ENCODE measurements at places on chromosomes 13 and 19.

DNA sequence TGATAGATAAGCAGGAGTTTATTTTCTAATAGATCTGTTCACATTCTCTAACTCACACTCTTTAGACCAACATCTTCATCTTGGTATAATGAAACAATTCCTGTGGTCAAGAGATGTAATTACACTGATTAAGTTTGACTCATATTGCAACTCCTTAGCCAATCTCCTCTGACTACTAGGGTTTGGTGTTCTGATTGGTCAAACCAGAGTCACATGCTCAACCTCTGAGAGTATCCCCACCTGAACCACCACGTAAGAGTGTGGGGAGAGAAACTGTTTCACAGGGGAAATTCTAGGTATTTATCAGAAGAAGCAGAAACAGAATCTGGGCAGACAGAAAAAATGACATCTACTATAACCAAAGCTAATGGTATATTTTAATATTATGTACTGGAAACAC, 42.4 kb downstream of the UQCRFS1 start:
- no peak for DNase-seq

DNA sequence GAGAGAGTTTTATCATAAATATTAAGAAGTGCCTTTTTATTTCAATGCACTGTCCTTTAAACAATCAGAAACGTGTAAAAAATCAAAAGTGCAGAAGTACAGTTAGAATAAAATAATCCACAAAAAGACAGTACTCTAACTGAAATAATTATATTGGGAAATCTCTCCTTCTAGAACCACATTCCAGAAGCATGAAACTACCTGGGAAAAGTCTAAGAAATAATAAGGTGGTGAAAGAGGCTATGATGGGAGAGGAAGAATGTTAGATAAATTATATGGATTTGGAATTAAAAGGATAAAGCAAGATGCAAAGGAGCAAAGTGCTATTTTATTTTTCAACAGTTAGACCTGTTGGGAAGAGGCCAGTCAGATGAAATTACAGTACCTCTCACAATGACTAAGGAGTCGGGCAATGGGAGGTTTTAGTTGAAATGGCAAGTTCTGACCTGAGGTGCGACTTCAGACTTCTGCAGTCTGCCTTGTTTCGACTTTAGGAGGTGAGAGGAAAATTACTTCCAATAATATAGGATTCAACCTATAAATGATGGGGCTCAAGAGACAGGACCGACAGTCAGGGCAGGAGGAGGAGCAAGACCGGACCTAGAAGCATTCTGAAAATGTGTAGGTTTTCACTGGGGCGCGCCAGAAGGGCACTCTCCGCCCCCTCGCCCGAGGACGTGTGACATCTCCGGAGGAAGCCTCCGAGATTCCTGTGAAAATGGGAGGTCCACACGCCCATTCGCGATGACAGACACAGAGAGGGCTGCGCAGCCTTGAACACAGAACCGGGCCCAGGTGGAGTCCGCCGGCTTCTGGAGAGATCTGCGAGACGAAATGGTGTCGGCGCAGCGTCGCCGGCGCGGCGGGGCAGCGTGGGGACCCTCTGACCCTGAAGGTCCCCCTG, 717 bp downstream of the SPRYD7 start:
- peak; percentile 12 for DNase-seq

DNA sequence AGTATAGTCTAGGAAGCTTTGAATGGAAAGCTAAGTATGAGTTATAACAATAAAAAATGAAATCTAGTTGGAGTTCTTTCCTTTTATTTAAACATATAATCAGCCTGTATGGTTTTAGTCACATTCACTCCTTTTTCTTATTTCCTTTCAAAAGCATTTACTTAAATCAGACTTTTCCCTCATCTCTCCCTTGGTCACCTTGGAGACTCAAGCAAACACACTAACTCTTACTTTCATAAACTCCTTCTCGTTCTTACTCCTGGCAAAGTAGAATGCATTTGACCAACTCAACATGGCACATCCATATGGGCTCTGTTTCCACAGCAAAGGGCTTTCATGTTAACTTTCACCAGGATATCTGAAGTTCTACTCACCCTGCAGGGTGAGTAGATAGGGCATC, 400.0 kb downstream of the LMO7 start:
- no peak for DNase-seq

- DNase-seq = no peak
Observed at GRCh38 chr19:1129535-1129934, 25.7 kb downstream of the GPX4 start.

DNA sequence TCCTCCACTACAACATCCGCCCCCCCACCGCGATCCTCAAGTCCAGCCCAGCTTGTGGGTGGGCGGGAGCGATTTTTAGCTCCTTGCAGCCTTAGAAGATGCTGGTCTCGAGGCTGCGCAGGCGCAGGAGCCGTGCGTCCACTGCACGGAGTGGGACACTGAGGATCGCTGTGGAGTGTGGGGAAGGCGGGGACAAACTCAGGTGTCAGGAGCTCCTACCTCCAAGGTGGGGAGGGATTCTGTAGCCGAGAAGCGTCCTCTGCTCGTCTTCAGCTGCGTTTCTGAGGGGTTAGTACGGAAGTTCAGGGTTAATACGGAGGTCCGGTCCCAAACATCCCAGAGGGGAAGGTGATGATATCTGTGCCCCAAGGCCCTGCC, at the start of gene RTBDN:
Gene RTBDN (minus strand): TSS at position 14 of the 378 bp plus-strand sequence. CDS start 4,600 bp downstream, outside the sequence.
- DNase-seq = peak; percentile 14

DNA sequence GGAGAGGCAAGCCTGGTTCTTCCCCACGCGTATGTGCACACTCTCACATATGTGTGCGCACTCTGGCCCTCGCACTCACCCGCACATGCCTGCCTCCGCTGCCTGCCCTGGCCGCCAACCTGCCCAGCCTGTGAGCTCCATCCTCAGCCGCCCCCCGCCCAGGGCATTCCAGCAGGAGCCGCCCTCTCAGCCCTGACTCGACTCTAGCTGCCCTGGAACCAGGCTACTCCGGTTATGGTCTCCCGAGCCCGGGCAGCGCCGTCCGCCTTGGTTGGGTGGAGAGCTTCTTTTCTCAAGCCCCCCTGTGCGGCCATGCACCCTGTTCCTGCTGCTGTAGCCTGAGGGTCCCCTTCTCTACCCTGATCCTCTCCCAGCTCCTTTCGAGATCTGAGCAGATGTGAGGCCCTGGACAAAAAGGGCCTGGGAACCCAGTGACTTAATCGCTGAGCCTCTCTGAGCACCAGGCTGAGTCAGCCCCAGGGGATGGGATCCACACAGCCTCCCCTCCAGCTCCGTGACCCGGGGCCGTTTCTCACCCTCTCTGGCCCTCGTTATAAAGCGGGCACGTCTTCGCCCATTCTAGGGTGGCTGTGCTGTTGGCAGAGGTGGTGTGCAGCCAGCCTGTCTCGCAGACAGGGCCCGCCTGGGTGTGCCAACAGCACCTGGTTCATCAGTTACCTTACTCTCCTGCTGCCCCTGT, 191.5 kb downstream of the TEX29 start:
- DNase-seq = no peak

- DNase-seq = peak; percentile 70
Observed at GRCh38 chr19:55156202-55157063, 1.1 kb downstream of the TNNI3 start.

DNA sequence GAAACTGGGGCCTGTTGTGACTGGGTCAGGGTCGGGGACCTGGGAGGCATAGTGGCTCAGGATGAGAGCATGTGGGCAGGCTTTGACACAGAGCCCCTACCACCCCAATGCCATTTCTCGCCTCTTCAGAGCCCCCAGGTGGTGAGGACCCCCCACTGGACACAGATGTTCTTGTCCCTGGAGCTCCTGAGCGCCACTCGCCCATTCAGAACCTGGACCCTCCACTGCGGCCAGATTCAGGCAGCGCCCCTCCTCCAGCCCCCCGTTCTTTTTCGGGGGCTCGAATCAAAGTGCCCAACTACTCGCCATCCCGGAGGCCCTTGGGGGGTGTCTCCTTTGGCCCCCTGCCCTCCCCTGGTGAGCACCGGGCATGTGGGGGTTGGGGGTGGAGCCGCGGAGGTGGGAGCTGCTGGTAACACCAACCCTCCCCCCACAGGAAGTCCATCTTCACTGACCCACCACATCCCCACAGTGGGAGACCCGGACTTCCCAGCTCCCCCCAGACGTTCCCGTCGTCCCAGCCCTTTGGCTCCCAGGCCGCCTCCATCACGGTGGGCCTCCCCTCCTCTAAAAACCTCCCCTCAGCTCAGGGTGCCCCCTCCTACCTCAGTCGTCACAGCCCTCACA, 10.4 kb downstream of the IGFLR1 start:
- no peak for DNase-seq

DNA sequence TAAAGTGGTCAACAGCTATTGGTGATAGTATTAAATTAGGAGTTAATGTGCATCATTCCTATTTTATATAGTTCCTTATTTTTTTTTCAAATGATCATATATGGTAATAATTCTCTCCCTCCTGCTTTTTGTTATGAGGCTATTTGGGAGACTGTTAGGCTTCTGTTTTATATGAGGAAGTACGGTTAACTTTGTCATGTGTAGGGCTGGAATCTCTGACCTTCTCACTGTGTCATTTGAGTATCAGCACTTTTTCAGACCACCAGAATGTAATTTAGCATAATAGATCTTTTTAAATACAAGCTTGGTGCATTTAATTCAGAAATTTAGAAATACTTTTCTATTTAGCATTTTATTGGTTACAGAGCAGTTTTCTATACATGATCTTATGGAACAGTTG, 7.7 kb downstream of the DGKH start:
- no peak for DNase-seq

- peak; percentile 21 for DNase-seq
Observed at GRCh38 chr13:24683838-24684599, 3.8 kb downstream of the ATP12A start.

DNA sequence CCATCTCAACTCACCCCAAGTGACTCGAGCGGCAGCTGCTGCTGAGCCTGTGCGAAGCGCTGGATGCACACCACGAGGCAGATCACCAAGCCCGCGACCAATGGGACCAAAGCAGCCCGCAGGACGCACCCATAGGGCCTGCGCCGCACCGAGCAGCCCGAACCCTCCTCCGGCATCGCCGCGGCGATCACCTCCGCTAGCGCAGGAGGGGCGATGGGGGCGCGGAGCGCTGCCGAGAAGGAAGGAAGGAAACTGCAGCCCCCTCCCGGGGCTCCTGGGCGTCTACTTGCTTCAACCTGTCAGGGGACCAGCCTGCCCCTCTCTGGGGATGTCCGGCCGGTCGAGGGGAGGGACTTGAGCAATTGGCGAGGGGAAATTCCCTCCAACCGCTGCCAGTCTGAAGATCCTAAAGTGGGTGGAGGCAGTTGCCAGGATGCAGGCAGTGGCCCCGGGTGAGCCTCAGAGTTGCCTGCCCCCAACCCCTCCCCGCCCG, at the start of gene CD70:
Gene CD70 (minus strand): TSS at position 324 of the 493 bp plus-strand sequence. CDS start 148 bp downstream, at position 176.
- no peak for DNase-seq

DNA sequence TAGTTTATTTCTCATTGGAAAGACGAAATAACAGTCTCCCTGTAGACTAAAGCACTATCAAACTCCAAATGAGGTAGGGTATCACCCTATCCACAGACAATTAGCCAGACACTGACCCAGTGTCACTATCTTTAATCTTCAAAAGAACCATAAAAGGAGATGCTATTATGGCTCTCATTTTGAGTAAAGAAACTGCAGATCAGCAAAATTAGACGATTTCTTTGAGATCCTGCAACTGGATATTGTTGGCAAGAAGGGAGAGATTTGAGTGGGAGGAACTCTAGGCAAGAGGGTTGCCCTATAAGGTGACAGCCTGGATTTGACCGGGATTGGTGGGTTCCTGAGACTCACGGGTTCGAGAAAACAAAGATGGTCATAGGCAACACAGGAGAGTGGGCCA, 71.2 kb downstream of the PCDH9 start:
- DNase-seq = no peak

DNA sequence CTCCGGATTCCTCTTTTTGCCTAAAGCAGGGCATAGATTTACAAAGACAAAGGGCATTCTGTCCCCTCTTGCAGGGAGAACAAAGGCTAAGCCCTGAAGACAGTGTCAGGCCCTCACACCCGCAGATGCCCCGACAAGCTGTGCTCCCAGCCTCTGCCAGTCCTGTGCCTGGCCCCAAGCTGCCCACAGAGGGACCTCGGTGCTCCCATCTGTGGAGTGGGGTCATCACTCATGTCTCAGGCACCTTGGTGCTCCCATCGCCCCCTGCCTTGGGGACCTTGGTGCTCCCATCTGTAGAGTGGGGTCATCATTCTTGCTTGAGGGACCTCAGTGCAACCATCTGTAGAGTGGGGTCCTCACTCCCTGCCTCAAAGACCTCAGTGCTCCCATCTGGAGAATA, 24.3 kb downstream of the C13orf46 start:
- DNase-seq = no peak

GRCh38 chr13:103067751-103068555, 1.7 kb upstream of the SLC10A2 start:
- no peak for DNase-seq

DNA sequence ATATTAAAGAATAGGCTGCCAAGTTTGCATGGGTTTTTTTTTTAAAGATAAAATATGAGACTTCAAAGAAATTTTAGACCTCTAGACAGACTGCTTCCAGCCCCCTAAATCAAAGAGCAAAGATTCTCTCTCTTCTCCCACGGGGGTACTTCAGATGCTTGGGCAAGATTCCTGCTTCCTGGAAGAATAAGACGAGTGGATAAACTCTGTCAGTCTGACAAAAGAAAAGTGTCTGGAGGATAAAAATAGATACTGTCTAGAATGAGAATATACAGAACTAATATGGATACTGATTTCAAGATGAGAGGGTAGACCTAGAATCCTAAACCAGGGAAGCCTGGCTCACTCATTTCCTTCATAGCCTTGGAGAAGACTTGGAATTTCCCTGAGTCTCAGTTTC, 435.1 kb downstream of the FOXO1 start:
- DNase-seq = no peak

- peak; percentile 18 for DNase-seq
Observed at GRCh38 chr13:33913829-33914228, 95.9 kb downstream of the RFC3 start.

DNA sequence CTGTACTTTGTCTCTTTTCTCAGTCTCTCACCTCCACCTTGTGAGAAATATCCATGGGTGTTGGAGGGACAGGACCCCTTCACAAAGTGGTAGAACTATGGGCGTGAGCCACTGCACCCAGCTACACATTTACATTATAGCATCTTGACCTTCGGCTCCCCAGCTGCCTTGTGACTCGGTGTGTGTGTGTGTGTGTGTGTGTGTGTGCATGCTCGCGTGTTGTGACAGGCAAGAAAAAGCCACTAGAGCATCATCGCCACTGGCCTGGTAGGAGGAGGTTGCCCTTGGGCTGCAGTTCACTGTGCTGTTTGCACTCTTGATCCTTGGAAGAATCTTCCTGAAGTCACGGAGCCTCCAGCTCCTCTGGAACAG, 13.7 kb upstream of the ZNF888 start:
- no peak for DNase-seq

DNA sequence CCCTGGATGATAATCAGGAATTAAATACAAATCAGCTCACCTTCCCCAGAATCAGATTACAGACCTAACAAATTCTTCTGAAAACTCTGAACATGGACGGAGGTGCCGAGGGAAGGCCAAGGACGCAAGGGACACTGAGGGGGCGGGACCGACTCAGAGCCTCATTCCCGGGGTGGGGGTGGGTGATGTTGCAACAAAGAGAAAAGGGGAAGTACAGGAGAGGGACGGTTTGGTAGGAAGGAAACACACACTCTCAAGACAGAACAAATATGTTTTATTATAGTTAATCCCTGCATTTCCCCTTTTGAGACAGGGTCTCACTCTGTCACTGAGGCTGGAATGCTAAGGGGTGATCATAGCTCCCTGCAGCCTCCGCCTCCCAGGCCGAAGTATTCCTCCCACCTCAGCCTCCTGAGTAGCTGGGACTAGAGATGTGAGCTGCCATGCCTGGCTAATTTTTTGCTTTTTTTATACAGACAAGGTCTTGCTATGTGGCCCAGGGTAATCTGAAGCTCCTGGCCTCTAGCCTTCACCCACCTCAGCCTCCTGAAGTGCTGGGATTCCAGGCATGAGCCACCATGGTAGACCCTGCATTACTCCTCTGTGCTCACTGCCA, 786 bp upstream of the LILRA2 start:
- no peak for DNase-seq
